ENCODE measurements at places on chromosomes 5 and 9. TPM values are rescaled to one million over a fixed set of nuclear protein-coding genes. Genes with fewer than 3 reads are reported as not detected.

The SEMA6A gene
- polyA plus RNA-seq = 47.0 TPM

GRCh38 chr9:3299872-3300271 lies 225.9 kb downstream of the RFX3 start:
- no peak for DNase-seq

The MAT2B gene
- polyA plus RNA-seq = 120 TPM

- DNase-seq = no peak
Measured at GRCh38 chr5:172086194-172086975, 79.9 kb upstream of the FBXW11 start.

The TTC39B gene
- 7.3 TPM for polyA plus RNA-seq

GRCh38 chr9:34793428-34793827 lies 83.5 kb upstream of the CCL21 start:
- DNase-seq = no peak

DNA sequence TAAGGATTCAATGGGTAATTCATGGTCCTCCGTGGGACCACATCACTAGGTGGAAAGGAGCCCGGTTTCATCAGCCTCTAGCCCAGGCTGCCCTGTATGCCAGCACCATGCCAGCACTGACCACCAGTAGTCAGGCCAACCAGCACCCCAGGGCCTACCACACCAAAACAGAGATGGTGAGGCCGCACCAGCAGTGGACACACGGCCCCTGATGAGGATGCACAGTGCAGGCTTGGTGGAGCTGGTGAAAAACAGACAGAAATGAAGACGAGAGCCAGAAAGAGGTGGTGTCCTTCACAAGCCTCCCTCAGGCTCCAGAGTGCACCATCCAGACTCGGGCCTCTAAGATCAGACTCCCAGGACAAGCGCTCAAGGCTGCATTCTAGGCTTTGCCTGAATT lies 128.2 kb downstream of the MED10 start:
- DNase-seq = no peak
